Mammary epithelial cell (primary cell): ENCODE measurements at places on chromosomes 11 and 22. TPM values are rescaled to one million over a fixed set of nuclear protein-coding genes. Genes with fewer than 3 reads are reported as not detected.

Gene PRR33
- not detected in 2 replicates for total RNA-seq

Gene CASP1
- total RNA-seq = 39.4 and 56.1 TPM in 2 replicates

Gene RAB3IL1
- total RNA-seq = 2.3 TPM

GRCh38 chr11:45321031-45321595 lies 35.0 kb upstream of the SYT13 start:
- no peak for DNase-seq

GRCh38 chr11:102079625-102080024 lies 30.6 kb upstream of the YAP1 start:
- peak; percentile 38 for DNase-seq

DNA sequence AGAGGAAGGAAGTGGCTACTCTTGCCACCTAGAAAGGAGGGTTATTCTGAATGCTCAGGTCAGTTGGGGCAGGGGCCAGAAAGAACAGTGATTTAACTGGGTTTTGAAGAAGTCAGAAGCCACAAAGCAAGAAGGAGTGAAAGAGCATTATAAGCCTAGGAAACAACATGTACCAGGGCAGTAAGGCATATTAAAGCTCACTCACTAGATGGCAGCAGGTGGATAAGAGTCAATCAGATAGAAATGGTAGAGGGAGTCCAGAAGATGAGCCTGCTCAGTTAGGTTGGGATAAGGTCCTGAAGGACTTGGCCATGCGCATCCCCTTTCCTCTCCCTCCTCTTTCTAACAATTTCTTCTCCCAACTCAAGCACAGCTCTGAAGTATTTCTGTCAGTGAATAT lies 22.0 kb upstream of the PATE1 start:
- DNase-seq = peak; percentile 16
